ENCODE measurements at places on chromosomes 3 and 15.

DNA sequence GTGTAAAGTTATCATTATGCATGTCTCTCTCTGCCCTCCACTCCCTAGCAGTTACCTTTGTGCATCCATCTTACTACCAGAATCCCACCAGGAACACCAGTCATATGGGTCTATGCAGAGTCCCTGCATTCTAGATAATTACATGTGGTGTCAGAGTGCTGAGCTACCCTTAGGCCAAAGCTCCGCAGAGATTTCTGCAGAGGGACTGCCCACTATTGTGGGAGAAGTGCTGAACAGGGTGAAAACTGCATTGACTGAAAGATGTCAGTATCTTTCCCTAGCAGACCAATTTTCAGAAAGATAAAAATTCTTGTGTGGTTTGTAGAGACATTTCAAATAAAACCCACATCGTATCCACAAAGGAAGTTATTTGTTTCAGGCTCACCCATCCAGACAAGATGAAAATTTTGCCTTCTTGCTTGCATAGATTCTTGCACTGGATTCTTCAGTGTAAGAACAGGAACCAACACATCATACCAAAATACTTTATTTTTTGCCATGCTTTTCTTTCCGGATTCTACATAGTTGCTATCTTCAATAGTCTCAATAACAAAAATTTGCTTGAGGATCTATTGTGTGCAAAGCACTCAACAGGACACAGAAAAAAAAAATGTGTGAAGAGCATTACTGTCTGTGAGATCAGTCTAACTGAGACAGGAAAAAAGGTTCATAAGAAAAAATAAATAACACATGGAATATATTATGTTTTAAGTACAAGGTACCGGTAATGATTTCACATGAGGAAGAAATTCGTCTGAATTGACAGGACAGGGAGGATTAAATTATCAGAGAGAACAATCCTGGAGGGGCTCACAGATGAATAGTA is 32.0 kb upstream of the CCDC80 start:
- DNase-seq = no peak

- DNase-seq = no peak
Measured at GRCh38 chr15:29062179-29062591, 176.4 kb downstream of the APBA2 start.

DNA sequence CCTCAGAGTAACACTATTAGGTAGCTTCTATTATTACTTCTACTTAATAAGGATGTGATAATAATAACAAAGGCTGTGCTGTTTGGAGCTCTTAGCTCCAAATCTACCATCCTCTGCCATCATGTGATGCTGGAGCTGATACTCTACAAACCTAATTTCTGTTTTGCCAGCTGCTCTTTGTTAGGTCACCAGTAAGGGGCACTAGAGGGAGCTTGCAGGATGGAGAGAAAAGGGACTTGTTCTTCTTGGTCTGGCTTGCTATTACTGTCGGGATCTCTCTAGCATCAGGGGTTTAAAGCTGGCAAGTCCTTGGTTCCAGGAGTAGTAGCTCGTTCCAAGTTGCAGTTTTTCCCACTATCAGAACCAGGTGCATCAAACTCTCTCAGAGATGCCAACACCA is 194.9 kb upstream of the KBTBD8 start:
- no peak for DNase-seq

DNA sequence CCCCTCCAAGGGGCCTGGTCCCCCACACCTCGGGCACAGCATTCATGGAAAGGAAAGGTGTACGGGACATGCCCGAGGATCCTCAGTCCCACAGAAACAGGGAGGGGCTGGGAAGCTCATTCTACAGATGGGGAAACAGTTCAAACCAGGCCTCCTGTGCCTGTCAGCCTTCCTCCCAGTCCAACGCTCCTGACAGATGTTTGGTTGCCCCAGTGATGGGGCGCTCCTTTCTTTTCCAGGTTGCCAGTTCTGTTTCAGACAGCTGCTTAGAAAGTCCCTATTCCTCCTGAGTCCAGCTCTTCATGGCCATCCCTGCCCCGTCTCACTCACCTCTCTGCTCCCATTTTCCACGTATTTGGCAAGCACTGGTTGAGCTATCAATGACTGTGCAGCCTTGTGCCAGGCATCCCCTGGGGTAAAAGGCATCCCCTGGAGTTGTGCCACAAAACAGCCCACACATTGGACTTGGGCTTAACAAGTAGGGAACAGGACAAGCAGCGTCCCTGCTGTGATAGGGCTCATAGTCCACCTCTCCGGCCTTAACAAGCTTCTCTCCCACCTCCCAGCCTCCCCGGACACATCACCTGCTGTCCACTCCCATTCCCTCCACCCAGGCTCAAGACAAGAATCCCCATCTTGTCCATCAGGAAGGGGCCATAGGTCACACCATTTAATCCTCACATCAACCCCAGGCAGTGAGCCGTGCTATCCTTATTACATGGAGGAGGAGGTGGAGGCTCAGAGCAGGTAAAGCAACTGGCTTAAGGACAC is 6.6 kb downstream of the OXTR start:
- no peak for DNase-seq

DNA sequence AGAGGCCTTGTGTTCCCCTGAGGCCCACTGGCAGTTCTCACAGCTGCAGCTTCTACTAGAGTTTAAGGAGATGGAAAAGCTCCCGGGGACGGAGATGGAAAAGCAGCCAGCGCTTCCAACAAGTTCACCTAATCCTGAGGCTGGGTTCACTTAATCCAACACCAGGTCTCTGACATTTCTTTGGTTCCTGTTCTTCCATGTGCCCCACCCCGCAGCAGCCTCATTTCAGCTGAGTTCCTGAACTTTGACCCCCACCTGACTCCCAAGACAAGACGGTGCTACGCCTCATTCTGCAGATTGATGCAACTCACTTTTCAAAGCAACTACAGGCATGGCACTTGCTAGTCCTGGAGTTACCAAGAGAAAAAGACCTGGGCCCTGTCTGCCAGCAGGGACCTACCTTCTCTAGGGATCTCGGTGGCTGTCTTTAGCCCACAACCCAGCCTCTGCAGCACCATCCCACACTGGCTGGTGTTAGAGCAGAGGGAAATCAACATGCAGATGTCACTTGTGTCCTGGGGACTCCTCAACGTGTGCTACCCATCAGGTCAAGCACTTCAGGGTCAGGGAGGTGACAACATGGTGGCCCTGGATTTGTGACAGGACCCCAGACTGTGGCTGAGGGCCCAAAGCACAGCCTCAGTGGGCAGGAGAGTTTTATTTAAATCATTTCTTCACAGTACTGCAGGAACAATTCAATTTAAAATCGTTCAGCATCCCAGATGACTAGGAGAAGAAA is 406.1 kb downstream of the VPS13C start:
- no peak for DNase-seq

- no peak for DNase-seq
Measured at GRCh38 chr3:108953700-108954099, at the start of gene GUCA1C. TSS of gene GUCA1C (minus strand) at chr3:108953879. CDS start at chr3:108953762, 117 bp downstream.

DNA sequence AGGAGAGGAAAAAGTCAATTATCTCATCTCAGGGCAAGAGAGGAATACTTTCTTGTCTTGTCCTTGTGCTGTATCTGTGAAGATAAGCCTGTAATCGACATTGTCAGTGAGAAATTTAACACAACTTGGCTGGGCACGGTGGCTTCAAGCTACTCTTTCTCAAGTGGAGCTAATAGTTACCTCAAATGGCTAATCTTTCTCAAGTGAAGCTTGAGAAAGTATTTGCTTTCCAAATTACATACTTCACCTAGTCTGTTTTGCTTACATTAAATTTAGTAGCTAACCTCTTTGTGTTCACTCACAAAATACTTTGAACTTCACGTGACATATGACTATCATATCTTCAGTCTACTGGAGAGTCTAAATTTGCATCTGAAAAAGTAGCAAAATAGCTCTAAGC is 48.3 kb upstream of the B3GALNT1 start:
- DNase-seq = no peak

GRCh38 chr3:72604328-72604727 is 243.9 kb downstream of the SHQ1 start:
- no peak for DNase-seq

- DNase-seq = no peak
Measured at GRCh38 chr15:55118344-55118870, 78.3 kb downstream of the RSL24D1 start.

DNA sequence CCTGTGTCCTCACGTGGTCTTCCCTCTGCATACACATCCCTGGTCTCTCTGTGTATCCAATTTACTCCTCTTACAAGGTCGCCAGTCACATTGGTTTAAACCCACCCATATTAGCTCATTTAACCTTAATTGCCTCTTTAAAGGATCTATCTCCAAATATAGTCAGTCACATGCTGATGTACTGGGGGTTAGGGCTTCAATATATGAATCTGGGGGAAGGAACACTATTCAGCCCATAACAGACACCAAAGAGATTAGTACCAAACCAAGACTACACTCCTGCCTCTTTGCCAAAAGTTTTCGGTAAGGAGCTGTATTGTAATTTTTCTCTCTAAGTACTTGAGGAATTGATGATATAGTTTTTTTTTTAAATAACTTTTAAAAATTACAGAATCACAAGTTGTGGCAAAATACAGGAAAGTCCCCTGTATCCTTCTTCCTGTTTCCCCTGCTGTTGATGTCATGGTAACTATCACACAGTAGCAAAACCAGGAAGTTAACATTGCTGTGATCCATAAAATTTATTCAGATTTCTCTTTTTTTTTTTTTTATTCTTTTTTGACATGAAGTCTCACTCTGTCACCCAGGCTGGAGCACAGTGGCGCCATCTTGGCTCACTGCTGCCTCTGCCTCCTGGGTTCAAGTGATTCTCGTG is 67.8 kb downstream of the SLCO3A1 start:
- DNase-seq = no peak

GRCh38 chr3:20185331-20185678 is 701 bp downstream of the SGO1 start:
- no peak for DNase-seq

DNA sequence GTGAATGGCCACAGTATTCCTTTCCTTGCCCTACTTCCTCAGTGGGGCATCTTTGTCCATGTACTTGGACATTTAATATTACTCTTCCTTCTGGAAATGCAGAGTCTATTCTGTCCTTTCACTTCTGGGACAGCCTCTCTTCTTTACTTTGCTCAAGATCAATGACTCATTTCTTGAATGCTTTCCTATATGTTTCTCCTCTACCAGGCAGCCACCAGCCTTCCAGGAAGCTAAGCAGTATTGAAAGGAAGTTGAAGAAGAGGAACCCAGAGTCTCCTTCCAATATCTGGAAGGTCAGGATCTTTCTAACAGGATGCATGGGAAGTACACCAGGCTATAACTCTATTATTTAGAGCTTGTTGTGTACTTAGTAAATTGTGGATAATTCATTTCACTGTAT is 182.8 kb downstream of the CD47 start:
- DNase-seq = no peak

DNA sequence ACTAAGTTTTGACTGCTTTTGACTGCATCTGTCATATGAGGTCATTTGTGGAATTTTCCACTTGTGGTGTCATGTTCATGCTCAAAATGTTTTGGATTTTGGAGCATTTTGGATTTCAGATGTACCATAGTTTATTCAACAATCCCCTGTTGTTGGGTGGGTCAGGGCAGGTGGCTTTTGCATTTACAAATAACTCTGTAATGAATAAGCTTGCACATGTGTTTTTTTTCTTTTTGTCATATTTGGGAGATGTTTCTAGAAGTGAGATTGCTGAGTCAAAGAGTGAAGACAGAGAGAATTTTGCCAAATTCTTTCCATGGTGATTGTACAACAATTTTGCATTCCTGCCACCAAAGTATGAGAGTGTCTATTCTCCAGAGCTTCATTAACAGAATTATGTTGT is 62.4 kb upstream of the ADPGK start:
- no peak for DNase-seq

DNA sequence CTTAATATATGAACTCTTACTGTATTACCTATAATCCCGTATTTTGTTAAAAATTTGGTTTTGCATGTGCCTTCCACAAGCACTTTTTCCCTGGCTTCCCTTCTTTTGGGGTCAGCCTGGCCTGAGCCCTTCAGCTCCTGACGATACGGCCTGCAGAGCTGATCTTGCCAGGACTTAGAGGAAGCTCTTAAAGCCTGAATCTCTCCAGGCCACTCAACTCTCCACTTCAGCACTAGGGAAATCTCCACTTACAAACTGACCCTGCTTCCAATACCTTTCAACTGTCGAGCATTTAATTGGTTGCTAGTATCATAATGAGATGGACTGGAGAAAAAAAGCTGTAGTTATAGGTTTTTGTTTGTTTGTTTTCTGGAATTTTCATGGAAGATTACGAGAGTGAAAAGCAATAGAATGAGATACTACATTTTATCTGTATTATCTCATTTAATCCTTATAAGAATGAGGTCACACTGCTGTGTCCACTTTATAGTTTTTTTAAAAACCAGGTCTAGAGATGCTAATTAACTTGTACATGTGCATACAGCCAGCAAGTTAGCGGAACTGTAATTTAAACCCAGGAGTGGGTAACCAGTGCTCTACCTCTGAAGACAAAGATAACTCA is 54.8 kb downstream of the ZBTB38 start:
- DNase-seq = no peak

Measured in left renal pelvis (tissue), 4 donors.